ENCODE measurements at places on chromosomes 1 and 21.
A peak's percentile ranks its signal among the peaks of the same experiment; 100 is the strongest.

GRCh38 chr1:19112891-19113696 lies 97.0 kb downstream of the UBR4 start:
- no peak for DNase-seq

- DNase-seq, result no peak
Observed at GRCh38 chr1:65258106-65258505, 51.2 kb upstream of the DNAJC6 start.

DNA sequence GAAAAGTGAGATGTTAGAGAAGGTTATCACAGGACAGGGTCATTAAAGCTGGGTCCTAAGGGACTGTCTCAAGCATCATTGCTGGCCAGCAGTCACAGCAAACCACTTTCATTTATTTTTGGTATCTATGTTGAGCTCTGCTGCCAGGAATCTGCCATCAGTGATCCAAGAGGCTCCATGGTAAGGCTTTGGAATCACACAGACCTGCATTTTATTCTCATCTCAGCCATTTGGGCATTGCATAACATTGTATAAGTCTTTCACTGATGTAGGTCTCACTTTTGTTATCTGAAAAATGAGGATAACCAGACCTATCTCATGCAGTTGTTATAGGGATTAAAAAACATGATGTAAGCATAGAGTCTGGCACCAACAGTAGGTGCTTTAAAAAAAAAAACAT lies 77.5 kb downstream of the OMA1 start:
- no peak for DNase-seq

GRCh38 chr1:158520955-158521665 lies 33.1 kb downstream of the OR6Y1 start:
- DNase-seq, result no peak

DNA sequence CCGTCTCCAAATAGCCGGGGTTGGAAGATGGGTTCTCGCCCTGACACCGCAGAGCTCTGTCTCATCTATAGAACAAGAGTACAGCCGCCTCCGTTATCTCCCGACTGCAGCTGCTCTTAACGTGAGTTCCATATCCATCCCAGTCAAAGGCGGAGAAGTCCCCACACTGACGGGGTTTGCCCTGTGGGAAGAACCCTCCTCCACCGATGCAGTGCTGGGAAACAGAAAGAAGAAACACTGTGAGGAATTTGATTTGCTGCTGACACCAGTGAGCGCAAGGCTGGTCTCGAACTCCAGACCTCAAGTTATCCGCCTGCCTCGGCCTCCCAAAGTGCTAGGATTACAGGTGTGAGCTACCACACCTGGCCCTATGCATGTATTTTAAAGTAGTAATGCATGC lies 9.5 kb downstream of the ITLN2 start:
- no peak for DNase-seq

- no peak for DNase-seq
Observed at GRCh38 chr1:118944133-118944532, 44.0 kb downstream of the TBX15 start.

DNA sequence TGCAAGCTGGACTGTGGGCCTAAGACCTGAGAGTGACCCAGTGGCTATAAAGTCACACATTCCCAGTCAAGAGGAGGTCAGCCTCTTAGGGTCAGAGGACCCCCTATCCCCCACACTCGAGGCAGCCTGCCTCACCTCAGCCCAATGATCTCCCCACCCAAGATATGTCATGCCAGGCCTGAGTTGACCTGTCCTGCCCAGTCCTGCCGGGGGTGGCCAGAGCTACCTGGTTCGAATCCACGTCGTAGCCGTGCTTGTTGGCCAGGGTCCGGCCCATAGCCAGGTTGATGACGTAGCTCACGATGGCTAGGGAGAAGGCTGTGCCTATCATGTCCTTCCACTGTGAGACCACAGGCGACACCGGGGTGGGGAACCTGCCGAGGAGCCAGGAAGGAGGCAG lies 15.6 kb downstream of the SLC26A9 start:
- DNase-seq, result no peak

- no peak for DNase-seq
Observed at GRCh38 chr1:35708441-35708921, 10.2 kb downstream of the C1orf216 start.

GRCh38 chr21:14554948-14555347 lies 8.8 kb upstream of the SAMSN1 start:
- DNase-seq, result no peak

DNA sequence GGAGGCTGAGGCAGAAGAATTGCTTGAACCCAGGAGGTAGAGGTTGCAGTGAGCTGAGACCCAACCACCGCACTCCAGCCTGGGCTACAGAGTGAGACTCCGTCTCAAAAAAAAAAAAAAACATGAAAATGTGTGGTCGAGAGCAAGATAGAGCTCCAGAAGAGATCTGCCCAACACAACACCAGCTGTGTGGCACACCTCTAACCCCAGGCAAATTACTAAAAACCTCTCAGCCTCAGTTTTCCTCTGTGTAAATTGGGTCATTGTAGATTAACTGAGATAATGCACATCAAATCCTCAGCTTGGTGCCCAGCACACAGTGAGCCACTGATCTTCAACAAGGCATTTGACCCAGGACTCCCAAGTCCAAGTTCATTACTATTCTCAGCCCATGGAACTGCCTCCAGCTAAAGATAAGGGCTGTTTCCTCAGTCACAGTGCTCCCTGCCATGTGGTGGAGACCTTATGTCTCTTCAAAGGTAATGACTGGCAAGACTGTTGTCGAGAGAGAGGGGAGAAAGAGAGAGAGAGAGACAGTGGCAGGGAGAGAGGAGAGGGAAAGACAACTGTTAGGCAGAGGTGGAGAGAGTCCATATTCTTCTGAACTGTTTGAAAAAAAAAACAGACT lies 58.1 kb downstream of the PTP4A2 start:
- DNase-seq, result no peak

GRCh38 chr1:33332881-33333280 lies 12.0 kb upstream of the A3GALT2 start:
- DNase-seq, result no peak

DNA sequence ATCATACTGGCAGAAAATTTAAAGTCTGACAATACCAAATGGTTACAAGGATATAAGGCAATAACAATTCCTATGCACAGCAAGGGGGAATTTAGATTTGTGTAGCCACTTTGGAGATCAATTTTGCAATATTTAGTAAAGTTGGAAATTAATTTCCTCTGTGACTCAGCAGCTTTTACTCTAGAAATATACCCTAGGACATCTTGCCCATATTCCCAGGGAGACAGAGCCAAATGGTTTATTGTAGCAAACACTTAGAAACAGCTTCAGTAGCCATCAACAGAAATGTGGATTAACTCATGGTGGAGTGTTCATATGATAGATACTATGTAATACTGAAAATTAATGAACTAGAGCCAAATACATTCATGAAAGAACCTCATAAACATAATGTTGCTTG lies 104.6 kb downstream of the BACH1 start:
- no peak for DNase-seq

DNA sequence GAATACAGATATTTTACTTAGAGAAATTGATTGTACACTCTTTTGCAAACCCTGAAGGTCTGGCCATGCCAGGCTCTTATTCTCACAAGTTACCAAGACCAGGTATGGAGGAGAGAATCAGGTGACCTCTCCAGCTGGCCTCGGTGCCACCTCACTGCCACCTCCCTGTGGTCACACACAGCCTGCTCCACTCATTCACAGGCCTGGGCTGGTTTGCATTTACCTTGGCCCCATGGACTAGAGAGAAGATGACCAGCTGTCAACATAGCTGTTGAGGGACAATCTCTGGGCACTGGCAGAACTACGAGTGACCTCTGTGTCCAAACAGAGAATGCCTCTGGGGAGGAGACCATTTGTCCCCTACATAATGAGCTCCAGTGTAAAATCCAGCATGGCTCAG lies 291.2 kb upstream of the RUNX1 start:
- DNase-seq, result no peak

DNA sequence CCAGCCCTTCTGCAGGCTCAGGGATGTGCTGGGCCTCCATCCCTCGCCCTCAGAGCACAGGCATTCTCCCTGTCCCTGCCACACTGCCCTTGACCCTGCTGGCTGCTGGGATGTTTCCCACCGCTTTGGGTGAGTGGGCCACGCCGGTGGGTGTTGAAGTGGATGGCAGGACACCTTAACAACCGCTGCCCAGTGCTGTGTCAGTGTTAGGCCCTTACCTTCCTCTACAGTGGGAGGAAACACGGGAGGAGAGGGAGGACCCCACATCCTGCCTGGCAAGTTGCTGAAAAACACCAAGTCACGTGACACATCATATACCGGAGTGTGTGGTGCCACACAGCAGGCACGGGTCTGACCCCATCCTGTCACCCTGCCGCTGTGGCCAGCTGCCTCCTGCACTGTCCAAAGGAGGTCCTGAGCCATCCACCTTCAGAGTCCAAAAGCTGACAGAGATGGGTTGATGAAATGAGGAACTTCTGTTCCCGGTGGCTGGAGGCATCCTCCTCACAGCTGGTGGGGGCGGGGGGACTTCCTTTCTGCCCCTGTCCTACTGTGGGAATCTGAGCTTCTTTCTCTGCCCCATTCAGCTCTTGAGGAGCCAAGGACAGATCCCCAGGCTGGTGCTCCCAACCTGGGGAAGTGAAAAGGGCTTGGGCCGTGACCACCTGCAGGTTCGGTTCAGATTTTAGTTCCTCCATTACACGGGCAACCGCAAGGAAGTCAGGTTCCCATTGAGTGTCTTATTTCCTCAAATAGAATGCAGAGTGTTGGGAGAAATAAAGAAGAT lies 3.2 kb upstream of the THEMIS2 start:
- peak; percentile 43 for DNase-seq

DNA sequence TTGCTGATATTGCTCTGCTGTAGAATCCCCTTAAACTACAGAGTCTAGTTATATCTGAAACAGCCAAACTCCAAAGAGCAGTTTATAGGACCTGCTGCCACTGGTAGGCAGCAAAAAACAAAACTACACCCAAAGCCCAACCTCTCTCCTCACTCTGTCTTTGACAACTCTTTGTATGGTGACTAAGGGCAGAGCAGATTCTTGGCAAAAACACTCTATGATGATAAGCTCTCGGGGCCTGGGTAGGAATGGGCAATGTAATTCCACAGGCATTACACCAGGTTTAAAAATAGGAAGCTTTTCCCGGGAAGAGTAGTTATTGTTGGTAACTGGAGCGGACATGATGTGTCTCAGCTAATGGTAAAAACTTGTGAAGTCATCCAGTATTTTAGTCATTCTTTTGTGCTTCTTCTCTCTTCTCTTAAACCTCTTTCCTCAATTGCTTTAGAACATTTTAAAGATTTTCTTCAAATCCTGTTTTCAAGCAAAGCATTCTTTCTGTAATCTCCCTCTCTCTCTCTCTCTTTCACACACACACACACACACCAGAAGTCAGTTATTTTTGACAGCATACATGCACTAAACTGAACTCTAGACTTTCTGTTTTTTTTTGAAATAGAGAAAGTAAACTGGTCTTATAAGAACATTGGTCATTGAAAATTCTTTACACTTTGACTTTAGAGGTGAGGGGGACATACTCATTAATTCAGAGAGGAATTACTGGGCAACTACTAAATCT lies 193.5 kb downstream of the PAPPA2 start:
- DNase-seq, result no peak

DNA sequence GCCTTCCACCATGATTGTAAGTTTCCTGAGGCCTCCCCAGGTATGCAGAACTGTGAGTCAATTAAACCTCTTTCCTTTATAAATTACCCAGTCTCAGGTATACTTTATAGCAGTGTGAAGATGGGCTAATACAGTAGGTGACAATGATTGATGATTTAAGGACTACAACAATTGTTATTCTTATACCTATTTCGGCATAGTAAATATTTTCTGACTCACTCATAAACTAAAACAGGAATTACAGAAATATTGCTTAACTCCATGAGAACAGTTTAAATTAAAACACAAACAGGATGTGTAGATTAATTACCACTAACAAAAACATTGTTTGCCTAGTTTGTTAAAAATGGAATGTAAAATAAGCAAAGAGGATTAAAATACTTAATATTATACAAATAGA lies 839.9 kb downstream of the LTN1 start:
- no peak for DNase-seq

- no peak for DNase-seq
Observed at GRCh38 chr21:37704751-37705150, 211.5 kb downstream of the KCNJ6 start.

DNA sequence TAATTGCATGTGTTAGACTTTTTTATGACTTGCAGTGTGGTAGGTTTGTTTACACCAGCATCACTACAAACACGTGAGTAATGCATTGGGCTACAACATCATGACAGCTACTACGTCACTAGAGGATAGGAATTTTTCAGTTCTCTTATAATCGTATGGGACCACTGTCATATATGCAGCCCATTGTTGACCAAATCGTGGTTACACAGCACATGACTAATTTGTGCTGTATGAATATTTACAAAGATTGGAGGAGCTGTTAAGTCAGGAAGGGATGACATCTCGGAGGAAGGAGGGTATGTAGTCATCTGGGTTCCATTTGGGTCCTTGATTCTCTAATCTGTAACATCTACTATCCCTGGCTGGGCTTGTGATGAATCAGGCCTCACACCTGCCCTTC lies 270.9 kb downstream of the TNR start:
- no peak for DNase-seq

DNA sequence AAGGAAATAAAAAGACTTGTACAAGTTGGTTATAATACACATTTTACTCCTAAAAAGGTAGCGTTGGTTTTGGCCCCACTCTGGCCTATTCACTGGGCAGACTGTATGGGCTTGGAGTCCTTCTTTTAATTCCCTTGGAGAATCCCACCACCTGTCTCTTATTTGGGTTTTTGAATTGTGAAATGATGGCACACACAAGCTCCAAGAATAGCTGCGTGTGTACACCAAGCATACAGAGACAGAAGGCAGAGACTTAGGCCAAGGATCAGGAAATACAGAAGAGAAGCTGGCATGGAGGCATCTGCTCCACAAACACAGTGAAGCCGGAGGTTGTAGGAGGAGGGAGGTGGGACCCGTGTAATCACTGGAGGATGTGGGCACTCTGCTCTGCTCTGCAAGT lies 29.1 kb downstream of the DDR2 start:
- no peak for DNase-seq

DNA sequence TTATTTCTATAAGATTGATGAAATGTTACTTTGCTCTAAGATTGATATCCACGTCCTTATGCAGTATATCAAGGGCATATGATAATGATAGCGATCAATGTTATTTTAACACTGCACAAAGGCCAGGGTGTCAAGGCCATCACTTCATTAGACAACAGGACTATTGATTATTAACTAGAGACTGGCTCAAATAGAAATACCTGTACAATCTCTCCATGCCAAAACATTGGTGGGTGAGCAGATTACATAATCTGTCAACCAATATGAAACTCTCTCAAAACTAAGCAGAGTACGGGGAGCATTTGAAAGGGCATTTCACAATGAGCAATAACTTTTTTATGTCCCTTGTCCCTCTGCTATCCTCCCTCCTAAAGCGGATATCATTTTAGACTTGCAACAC lies 566.5 kb upstream of the PKN2 start:
- DNase-seq, result no peak

DNA sequence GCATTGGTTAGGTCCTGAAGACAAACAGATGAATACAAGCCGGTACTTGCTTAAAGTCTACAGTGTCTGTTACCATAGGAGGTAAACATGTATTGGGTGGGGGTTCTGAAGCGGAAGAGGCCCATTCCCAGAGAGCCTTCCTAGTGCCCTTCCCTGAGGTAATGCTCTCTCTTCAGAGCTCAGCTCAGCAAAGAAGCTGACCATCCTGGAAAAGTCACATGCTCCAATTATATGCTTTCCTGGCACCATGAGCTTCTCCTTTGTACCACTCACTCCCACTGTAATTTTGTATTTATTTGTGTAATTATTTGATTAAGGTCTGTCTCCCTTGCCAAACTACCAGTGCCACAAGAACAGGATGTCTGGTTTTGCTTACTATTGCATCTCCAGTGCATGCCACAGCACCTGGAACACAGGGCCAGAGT lies 42.0 kb downstream of the RAB3B start:
- no peak for DNase-seq
